ENCODE measurements at places on chromosomes 7 and 10.

GRCh38 chr10:25334445-25334844 lies 159.6 kb downstream of the GPR158 start:
- no peak for DNase-seq

DNA sequence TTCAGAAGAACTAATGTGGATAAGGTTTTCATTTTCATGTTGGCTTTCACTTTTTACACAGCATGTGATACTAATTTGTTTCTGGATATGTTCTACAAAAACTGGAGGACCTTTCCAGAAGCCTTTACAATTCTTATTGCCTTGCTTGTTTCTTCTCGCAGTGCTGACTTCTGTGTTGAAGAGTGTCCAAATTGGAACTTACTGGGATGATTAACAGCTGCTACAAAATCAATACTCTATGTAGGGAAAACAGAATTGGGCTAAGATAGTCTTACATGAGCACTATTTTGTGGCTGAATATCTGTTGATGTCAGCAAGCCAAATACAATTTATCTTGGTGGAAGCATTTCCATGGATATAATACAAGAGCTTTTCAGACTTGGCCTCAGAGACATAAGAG lies 351.2 kb downstream of the DGKB start:
- no peak for DNase-seq

GRCh38 chr10:63720072-63720537 lies 198.9 kb downstream of the REEP3 start:
- no peak for DNase-seq

- DNase-seq, result no peak
Measured at GRCh38 chr7:70557338-70557737, 574.6 kb upstream of the GALNT17 start.

DNA sequence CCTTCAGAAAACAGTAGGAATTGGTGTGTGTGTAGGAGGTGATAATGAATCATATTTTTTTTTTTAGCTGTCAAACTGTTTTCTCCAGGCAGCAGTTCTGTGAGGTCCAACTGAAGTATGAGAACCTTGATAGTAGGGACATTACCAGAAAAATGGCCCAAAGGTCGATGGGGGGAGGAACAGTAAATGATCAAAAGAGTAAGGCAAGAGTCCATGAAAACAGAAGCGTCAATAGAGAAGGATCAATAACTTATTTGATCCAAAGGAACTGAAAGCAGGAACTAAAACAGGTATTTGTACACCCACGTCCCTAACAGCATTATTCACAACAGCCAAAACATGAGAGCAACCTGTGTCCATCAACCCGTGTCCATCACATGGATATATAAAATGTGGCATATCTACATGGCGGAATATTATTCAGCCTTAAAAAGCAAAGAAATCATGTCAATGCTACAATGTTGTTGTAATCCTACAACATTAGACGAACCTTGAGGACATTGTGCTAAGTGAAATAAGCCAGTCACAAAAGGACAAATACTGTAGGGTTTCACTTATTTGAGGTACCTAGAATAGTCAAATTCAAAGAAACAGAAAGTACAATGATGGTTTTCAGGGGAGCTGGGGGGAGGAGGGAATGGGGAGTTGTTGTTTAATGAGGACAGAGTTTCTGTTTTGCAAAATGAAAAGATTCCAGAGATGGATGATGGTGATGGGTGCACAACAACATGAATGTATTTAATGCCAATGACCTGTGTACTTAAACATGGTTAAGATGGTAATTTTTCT lies 214.0 kb upstream of the KLF14 start:
- DNase-seq, result no peak

- DNase-seq, result no peak
Measured at GRCh38 chr7:142882338-142882678, 3.2 kb downstream of the TRPV6 start.
